ENCODE measurements at places on chromosomes 11 and 22.

- DNase-seq, result no peak
Measured at GRCh38 chr11:33545931-33546330, 154.7 kb downstream of the C11orf91 start.

DNA sequence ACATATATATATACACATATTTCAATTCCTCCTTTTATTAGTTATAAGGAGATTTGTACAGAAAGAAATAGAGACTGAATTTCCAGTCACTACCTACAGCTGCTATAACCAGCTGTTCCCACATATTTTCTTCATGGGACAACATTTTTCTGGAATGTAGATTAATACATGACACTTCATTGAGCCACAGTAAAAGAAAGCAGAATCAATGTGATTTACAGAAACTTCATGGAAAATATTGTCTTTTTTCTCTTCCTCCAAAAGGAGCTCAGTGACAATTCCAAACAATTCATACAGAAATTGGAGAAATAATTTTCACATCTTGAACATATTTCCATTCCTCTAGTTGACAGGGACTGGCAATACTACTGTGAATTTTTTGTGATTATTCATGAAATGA, 249.2 kb downstream of the DLG2 start:
- no peak for DNase-seq

GRCh38 chr22:44219101-44219870, 38.6 kb downstream of the PARVG start:
- DNase-seq, result no peak

DNA sequence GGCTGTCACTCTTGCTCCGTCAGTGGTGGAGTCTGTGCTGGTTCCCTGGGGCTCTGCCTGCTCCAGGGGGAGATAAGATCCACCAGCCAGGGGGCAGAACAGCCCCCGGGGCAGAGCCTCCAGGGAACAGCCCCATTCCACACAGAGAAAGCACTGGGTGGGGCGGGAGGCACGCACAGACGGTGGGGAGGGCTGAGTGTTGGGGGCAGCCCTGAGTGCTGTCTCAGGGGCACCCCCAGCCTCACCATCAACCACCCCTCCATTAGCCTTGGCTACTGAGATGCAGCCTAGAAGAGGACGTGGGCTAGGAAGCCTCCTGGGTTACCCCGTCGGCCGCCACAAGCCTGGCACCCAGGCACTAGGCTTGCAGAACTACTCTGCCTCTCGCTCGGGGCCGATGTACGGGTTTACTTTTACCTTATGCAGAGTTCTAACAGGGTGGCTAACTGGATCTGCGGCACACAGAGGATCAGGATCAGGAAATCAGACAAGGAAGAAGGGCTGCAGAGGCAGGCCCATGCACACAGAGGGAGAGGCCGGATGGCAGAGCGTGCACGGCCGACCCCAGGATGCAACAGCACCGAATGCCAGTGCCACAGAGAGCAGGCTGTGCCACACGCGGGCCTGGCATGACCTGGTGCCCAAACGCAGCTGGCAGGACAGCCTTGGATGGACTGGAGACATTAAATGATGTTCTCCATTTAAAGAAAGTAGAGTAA, 140.5 kb downstream of the CTTN start:
- no peak for DNase-seq

- DNase-seq, result no peak
Measured at GRCh38 chr11:24591283-24591682, 94.4 kb downstream of the LUZP2 start.

GRCh38 chr11:36278531-36279282, 10.5 kb downstream of the COMMD9 start:
- DNase-seq, result no peak

DNA sequence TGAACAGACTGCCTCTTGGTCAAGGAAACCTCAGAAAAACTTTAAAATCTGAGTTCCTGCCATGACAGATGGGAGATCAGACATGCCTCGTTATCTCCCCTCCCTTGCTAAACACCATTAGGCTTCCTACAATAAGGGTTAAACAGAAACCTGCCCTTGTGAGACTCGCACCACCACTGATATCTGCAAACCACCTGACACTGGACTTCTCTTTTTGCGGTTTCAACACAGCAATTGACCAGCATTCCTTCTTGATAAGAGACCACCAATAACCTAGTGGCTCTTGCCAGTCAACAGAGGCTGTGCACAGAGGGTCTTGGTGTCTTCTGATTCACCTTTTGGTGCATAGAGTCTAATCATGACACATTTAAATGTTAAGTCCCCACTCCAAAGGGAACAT, 4.4 kb downstream of the OR5M8 start:
- no peak for DNase-seq

- no peak for DNase-seq
Measured at GRCh38 chr11:3234846-3235245, 2.6 kb upstream of the MRGPRE start.

- no peak for DNase-seq
Measured at GRCh38 chr11:4782454-4782853, 12.7 kb upstream of the OR51F1 start.

- DNase-seq, result no peak
Measured at GRCh38 chr11:27234043-27234668, 128.9 kb downstream of the CCDC34 start.

DNA sequence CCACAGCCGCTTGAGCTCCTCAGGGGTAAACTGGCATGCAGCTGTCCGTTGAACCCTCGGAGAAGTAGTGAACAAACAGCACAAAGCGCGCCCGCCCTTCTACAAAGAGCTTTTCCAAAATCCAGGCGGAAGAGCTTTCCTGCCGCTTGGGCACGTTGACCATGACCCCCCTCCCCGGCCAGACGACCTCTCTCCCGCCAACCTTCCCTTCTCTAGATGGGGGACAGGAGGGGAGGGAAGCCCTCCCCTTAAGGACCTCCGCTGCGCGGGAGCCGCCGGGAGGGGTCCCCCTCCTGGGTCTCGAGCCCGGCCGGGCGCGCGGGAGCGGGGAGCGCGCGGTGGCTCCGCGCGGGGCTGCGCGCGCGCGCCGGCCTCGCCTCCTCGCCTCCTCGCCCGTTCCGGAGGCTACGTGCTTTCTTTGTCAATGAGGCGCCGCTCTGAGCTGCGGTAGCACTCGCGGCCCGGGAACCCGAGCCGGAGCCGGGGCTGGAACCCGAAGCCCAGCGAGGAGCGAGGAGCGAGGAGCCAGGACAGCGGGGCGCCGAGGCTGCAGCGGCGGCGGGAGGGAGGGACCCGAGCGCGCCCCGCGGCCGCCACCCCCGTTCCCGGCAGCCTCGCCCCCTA, 118.6 kb downstream of the HIPK3 start:
- no peak for DNase-seq

- peak; percentile 60 for DNase-seq
Measured at GRCh38 chr11:20156280-20156875, 3.9 kb downstream of the DBX1 start.

GRCh38 chr11:123250892-123251656, 56.0 kb upstream of the CLMP start:
- DNase-seq, result no peak

DNA sequence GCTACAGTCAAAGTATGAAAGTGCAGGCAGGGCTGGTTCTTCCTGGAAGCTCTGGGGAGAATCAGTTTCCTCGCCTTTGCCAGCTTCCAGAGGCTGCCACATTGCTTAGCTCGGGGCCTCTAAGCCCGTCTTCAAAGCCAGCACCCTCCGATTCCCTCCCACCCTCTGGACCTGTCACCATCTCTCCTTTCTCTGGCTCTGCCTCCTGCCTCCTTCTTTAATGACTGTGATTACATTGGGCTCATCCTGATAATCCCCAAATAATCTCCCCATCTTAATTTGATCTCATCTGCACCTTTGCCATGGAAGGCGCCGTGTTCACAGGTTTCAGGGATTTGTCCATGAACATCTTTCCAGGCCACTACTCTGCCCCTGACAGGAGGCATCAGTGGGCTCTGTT, 42.5 kb downstream of the MCM5 start:
- DNase-seq, result no peak

DNA sequence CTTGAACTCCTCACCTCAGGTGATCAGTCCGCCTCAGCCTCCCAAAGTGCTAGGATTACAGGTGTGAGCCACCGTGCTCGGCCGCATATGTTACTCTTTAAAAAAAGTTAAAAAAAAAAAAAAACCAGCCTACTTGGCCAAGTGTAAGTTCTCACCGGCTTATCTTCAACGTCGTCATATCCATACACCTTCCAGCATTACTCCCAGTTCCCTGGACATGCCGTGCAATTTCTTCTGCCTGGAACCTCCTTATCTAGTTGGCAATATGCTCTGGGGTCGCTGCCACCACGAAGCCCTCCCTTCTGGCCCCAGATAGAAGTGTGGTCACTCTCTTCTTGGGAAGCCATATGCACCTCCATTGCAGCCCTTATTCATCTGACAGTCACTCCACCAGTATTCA, 36.3 kb upstream of the CBX7 start:
- no peak for DNase-seq

GRCh38 chr11:75035256-75035655, 46.5 kb downstream of the NEU3 start:
- DNase-seq, result no peak

GRCh38 chr11:93840180-93840579, 10.2 kb downstream of the VSTM5 start:
- DNase-seq, result no peak

- DNase-seq, result no peak
Measured at GRCh38 chr11:2663506-2663905, 36.3 kb downstream of the KCNQ1OT1 start.

GRCh38 chr11:5153574-5154431, 754 bp downstream of the OR52A1 start:
- no peak for DNase-seq

- no peak for DNase-seq
Measured at GRCh38 chr11:110883256-110883655, 171.0 kb upstream of the ARHGAP20 start.

DNA sequence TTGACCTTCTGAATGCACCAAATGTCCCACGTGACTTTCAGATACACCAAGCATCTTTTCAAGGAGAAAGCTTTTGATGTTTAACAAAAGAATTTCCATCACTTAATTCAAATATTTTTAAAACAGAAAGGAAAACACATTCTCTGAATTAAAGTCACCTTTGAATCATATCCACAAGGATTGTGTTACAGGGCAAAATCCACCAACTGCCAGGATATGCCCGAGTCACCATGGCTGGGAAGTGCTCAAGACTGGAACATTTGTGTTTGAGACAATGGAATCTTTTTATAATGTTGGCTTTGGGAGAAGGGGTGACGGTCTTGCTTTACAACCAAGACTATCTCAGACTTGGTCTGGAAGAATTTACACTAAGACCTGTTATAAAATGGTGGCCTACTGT, 40.8 kb downstream of the BID start:
- DNase-seq, result no peak

DNA sequence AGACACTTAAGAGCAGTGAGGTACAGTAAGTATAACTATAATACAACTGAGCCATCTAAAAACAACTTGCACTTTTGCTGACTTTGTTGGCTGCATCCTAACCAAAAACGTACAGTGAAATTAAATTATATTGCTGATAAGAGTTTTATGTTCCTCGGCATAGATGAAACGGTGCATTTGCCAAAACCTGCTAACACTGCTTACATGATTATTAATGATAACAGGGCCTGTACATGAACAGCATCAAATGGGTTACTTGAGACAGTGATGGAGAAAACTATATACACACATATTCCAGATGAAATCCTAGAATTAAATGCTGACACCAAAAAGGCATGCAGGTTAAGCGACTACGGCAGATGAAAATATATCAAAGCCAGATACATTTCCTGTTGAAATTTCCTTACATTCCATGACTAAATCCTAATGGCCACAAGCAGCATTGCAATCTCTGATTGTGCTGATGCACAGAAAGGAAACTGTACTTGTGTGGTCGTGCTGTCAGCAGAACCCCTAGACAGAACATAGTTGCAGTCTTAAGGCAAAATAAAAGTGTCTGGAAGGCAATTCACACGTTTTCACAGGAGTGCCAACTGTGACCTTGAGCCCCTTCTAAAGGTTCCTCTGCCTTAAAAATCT, 143.9 kb downstream of the CADM1 start:
- DNase-seq, result no peak

GRCh38 chr11:3810951-3811350, 2.6 kb downstream of the PGAP2 start:
- no peak for DNase-seq

DNA sequence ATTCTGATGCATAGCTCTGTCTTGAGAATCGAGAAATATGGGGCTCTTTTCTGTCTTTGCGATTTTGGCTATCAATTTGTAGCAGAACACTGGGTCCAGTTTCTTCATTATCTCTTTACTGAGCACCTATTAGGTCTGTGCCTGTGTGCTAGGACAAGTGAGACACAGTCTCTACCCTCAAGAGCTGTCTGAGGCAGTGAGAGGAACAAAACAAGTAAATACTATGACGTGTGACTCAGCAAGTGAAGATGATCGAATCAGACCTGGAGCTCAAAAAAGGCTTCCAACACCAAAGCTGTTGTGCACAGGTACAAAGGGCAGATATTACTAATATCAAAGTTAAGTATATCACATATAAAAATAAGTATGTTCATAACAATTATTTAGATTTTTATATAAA, 52.4 kb downstream of the LGR4 start:
- no peak for DNase-seq

DNA sequence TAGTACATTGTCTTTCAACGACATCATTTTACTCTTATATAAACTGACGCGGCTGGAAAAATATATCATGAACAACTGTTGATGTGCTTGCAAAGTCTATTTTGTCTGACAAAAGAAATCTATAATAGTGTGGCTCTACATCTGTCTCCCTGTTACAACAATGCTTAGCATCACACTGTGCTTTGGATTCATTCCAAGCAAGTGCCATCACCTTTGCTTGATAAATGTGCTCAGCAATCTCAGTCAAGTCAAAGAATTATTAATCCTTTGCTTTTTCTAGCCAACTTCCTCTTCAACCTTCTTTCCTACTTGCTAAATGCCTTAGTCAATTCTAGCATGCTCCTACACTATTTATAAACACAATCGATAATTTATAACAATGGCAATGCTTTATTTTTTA, 140.5 kb downstream of the FCHSD2 start:
- DNase-seq, result no peak

GRCh38 chr22:31496735-31497146, 405 bp downstream of the SFI1 start:
- DNase-seq, result peak; percentile 55

DNA sequence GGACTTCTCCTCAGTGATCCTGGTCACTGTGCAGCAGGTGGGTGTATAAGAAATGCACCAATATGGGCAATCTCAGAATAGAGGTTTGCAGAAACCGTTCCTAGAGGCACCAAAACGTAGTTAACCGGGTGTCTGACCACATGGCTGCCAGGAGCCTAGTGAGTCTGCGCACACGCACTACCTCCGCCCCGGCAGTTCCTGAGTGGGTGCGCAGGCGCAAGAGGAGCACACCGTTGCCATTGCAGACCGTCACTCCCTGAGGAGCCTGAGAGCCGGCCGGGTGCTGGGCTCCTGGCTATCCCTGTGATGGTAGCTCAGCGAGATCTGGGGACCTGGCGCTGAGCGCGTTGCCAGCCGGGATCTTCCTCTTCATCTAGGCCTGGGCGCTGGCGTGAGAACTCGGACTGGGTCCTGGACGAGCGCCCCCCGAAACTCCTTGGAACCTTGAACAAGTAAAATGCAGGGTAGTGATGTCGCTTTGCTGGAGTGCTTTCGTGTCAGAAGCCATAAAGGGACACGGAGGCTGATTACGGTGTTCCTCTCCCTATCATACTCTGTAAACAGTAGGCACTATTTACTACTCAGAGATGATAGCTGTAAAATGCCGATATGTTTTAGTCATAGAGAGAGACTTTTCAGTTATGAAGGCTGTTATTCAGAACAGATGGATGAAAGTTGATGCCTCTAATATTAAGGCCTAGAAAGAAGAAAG, at the start of gene MS4A13:
Gene MS4A13, plus strand, starts transcription at position 249 of the 712 bp plus-strand sequence. CDS start 2,692 bp downstream, outside the sequence.
- no peak for DNase-seq
